ENCODE measurements at places on chromosomes 12 and 14. TPM values are rescaled to one million over a fixed set of nuclear protein-coding genes. Genes with fewer than 3 reads are reported as not detected.

The PPFIBP1 gene
- 154 TPM for total RNA-seq

The RPGRIP1 gene
- not detected for total RNA-seq

The ANO2 gene
- 51.6 TPM for total RNA-seq

The DCN gene
- total RNA-seq: not detected

The TUBA1B gene
- total RNA-seq: 2,228 TPM

The CLEC7A gene
- total RNA-seq: not detected

The PAX9 gene
- 0.44 TPM for total RNA-seq

DNA sequence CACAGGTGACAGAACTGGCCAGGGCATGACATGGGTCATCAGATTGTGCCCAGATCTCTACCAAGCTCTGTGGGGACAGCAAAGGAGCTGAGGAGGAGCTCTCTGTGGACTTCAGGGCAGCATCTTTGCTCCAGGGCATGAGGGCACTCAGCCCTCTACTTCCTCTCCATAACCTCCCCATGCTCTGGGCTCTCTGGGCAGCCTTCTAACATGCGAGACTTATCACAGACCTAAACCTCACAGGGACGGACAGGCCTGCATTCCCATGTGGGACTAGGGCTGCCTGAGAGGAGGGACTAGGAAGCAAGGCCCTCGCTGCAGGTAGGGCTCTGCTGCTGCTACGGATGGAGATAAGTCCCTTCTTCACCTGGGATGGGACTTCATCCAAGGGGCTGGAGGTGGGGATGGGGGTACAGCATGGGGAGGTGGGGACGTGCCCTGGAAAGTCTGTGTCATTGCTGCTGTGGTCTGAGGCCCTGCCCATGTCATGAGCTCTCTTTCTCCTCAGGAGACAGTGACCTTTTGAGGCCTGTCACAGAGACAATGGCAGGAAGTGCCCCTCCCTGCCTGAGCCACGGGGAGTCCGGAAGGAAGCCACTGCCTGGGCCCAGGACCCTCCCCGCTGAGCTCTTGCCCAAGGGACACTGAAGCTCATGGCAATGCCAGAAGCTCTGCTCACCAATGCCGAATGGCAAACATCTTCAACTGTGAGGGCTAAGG, 44.1 kb downstream of the PITPNM2 start:
- H3K4me3 ChIP-seq: no peak overlapping the region
- H3K36me3 ChIP-seq: no peaks in the 10 kb centered on the region
- DNase-seq: peak; percentile 5
- peak overlapping the region; percentile 84 for H3K27ac ChIP-seq
- H3K27me3 ChIP-seq: no peaks in the 10 kb centered on the region
- H3K4me1 ChIP-seq: peaks cover 29% of the 10 kb centered on the region

DNA sequence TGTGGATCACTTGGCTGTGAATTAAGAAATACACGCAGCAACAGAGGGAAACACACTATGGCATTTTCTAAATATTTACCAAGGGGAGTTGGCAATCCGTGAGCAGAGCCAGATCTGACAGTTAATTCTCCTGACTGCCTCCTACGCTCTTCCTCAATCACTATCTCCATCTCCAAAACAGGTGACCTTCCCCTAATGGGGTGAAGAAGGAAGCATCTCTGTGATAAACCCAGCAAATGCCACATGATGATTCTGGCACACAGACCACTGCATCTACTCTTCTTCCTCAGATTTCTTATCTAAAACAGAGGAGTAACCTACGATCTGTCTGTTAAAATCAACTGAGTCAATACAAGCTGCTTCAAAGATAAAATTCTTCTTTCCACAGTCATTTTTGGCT, 4.4 kb downstream of the SPTB start:
- no peaks in the 10 kb centered on the region for H3K36me3 ChIP-seq
- H3K4me3 ChIP-seq: no peak overlapping the region
- peaks cover 2% of the 10 kb centered on the region for H3K4me1 ChIP-seq
- no peak overlapping the region for H3K27ac ChIP-seq
- H3K27me3 ChIP-seq: peaks cover 69% of the 10 kb centered on the region

DNA sequence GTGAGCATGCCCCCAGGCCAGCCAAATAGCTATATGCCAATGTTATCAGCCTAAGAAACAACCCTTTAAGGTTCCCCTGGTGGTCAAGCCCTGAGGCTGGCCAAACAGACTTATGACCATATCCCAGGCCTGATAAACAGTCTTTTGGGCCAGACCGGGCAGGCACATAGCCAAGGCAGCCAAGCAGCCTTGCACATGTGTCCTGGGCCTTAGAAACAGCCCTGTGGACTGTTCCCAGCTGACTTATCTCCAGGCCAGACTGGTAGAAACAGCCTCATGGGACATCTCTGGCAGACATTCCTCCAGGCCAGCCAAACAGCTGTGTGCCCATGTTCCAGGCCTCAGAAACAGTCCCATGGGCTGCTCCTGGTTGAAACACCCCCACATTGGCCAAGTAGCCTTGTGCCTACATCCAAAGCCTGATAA, 295.0 kb upstream of the MGAT4C start:
- DNase-seq: no peak
- no peaks in the 10 kb centered on the region for H3K27me3 ChIP-seq
- H3K4me3 ChIP-seq: no peak overlapping the region
- no peaks in the 10 kb centered on the region for H3K4me1 ChIP-seq
- H3K36me3 ChIP-seq: no peaks in the 10 kb centered on the region

DNA sequence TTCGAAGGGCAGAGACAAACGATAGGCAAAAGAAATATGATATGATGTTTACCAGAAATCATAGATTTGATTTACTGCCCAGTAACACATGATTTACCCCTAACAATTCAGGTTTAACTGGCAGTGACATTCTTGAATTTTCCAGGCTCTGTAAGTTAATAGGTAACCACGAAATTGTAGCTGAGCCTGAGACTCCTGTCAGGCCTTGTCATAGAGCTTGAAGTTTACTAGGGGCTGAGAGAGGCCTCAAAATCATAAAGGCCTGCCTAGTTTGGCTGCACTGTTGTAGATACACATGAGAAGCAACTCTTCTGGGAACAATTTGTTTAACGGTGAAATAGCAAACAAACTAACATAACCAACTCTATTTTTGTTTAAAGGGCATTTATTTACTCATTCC, 3.3 kb downstream of the ERP27 start:
- H3K4me3 ChIP-seq: no peak overlapping the region
- no peak for DNase-seq

- peak overlapping the region; percentile 84 for H3K4me3 ChIP-seq
- peak overlapping the region; percentile 0 for H3K27ac ChIP-seq
- H3K4me1 ChIP-seq: peaks cover 21% of the 10 kb centered on the region
- no peaks in the 10 kb centered on the region for H3K36me3 ChIP-seq
- DNase-seq: no peak
- peaks cover 35% of the 10 kb centered on the region for H3K27me3 ChIP-seq
Measured at GRCh38 chr14:64704743-64705380, 638 bp downstream of the PLEKHG3 start.

GRCh38 chr14:103820908-103821307, 26.5 kb downstream of the PPP1R13B start:
- H3K4me3 ChIP-seq: no peak overlapping the region
- H3K27me3 ChIP-seq: no peaks in the 10 kb centered on the region
- peaks cover 11% of the 10 kb centered on the region for H3K4me1 ChIP-seq
- no peaks in the 10 kb centered on the region for H3K36me3 ChIP-seq

- H3K36me3 ChIP-seq: no peaks in the 10 kb centered on the region
- peak; percentile 85 for DNase-seq
- peak overlapping the region; percentile 79 for H3K27ac ChIP-seq
- H3K4me3 ChIP-seq: no peak overlapping the region
Measured at GRCh38 chr12:15728118-15728598, 61.0 kb downstream of the EPS8 start.

DNA sequence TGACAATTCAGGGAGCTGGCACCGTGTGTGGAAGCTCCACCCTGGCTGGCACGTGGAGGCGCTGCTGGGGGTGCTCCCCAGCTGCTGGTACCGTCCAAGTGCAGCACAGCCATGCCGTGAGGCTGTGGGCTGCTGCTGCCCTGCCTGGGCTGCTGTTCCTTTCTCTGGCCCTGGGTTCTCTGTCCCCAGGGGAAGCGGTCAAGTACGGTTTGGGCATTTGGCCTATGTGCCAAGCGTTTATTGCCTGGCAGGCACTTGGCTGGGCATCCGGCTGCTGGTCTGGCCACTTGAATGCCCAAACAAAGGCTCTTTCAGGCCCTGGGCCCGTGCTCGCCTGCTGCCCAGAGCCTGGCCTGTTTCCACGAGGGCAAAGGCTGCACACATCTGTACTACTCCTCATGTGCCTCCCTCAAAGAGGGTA, 39.6 kb downstream of the RHOF start:
- no peaks in the 10 kb centered on the region for H3K27me3 ChIP-seq
- no peak overlapping the region for H3K27ac ChIP-seq
- no peak for DNase-seq
- H3K4me1 ChIP-seq: peaks cover 9% of the 10 kb centered on the region
- H3K4me3 ChIP-seq: no peak overlapping the region

DNA sequence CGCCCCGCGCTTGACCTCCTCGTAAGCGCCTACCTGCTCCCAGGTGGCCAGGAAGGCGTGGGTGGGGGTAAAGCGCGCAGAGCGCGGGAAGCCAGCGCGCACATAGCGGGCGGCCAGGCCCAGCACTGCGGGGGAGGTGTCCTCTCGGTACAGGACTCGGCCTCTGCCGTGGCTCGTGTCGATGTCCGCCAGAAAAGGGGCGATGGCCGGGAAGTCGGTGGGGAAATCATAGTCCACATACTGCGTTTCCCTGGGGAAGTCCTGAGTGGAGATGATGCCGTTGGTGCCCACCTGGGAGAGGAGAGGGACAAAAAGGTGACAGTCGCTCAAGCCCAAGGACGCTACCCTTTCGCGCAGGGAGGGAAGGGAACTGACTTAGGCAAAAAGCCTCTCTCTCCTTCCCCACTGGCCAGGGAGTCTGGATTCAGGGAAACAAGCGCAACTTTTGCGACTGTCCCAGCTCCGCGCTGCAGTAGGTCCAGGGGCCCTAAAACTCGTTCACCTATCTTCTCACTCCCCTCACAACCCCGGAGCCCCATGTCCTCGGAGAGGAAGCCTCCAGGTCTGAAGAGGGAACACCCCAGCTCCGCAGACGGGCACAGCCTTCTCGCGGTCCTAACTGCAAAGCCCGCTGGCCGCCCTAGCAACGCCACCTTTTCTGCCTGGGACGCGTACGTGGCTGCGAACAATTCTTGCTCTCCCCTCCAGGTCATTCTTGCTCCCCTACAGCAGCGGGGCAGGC, 815 bp downstream of the NID2 start:
- peaks cover 2% of the 10 kb centered on the region for H3K27me3 ChIP-seq
- peaks cover 24% of the 10 kb centered on the region for H3K4me1 ChIP-seq
- DNase-seq: peak; percentile 41
- no peaks in the 10 kb centered on the region for H3K36me3 ChIP-seq
- H3K27ac ChIP-seq: no peak overlapping the region
- peak overlapping the region; percentile 41 for H3K4me3 ChIP-seq

GRCh38 chr12:122610911-122611310, 83.9 kb downstream of the KNTC1 start:
- H3K36me3 ChIP-seq: no peaks in the 10 kb centered on the region
- no peak overlapping the region for H3K27ac ChIP-seq
- no peaks in the 10 kb centered on the region for H3K4me1 ChIP-seq
- DNase-seq: no peak

GRCh38 chr12:89326239-89327040, 25.9 kb downstream of the DUSP6 start:
- H3K4me3 ChIP-seq: no peak overlapping the region
- H3K36me3 ChIP-seq: no peaks in the 10 kb centered on the region
- no peak overlapping the region for H3K27ac ChIP-seq
- H3K27me3 ChIP-seq: no peaks in the 10 kb centered on the region
- peaks cover 11% of the 10 kb centered on the region for H3K4me1 ChIP-seq

All from endothelial cell of umbilical vein (primary cell).